ENCODE measurements at places on chromosomes 6 and 20.

DNA sequence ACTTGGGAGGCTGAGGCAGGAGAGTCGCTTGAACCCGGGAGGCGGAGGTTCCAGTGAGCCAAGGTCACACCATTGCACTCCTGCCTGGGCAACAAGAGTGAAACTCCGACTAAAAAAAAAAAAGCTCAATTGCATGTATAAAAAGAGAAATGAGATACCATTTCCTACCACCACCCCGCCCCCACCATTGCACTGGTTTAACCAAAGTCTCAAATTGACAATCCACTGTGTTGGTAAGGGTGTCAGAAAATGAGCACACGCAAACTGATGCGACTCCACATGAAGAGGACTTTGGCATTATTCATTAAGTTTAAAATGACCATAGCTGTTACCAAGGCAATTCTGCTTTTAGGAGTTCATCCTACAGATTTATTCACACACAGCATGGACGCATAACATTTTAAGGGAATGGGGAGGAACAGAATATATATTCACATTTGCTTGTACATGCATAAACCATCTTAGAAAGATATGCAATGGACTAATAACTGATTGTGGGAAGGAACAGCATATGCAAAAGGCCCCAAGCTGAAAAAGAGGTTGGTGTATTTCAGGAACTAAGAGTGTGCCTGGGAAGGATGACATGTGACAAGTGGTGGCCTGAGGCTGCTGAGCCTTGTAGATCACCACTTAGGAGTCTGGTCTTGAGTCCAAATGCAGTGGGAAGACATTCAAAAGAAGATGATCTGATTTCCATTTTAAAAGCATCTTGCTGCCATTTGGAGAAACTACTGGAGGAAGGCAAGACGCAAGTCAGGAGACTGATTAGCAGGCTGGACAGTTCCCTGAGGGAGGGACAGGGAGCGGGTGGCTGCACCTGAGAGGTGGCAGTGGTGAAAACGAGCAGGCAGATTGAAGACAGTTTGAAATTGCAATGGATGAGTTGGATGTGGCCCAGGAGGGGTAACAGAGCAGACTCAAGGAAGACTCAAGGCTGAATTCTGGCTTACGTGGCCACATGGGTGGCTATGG lies 37.2 kb upstream of the PTPN1 start:
- no peak for DNase-seq

DNA sequence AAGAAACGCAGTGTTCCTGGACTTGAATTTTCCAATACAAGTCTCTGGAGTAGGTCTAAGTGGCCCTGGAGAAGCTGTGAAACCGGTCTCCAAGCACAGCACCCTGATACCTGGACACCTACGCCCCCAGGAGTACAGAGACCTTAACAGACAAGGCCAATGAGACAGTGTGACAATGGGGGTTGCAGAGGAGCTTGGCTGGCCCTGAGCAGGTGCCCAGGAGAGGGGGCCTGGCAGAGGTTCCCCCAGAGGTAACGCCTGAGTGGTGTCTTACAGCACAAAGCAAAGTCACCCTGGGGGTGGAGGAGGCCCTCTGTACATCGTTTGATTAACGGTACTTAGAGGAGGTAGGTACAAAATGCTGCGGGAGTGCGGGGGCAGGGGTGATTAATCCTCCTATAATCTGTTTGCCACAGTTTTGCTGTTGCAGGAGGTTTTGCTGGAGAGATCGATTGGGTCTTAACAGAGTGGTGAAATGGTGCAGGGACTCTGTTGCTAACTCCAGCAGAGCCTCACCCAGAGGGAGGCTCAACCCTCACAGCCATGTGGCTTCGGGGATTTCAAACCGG lies 37.3 kb upstream of the APCDD1L start:
- no peak for DNase-seq

GRCh38 chr6:168400037-168400436 lies 40.9 kb upstream of the SMOC2 start:
- no peak for DNase-seq

DNA sequence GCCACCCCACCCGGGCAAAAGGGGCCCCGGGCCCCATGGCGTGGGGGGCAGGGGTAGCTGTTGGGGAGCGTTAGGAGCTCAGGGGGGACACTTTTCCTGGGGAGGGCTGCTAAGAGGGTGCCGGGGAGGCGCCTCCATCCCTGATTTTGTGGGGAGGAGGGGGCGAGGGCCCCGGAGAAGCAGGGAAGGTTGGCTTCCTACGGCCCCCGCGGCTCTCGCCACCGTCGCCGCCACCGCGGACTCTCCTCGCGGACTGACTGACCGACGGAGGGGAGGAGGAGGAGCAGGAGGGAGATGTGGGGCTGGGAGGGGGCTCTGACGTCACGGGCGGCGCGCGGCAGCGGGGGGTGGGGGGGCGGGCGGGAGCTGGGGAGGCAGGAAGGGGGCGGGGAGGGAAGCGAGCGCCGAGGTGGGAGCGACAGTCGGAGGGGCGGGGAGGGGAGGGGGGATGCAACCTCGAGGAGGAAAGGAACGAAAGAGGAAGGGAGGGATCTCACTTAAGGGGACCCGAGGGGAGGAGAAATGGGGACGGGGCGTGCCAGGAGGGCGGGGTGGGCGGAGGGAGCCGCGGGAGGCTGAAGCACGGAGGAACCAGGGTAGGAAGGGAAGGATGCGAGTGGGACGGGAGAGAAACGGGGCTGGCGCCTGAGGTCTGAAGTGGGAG lies 5.1 kb downstream of the GABBR1 start:
- no peak for DNase-seq

GRCh38 chr6:31528307-31528777 lies 420 bp upstream of the MCCD1 start:
- no peak for DNase-seq

DNA sequence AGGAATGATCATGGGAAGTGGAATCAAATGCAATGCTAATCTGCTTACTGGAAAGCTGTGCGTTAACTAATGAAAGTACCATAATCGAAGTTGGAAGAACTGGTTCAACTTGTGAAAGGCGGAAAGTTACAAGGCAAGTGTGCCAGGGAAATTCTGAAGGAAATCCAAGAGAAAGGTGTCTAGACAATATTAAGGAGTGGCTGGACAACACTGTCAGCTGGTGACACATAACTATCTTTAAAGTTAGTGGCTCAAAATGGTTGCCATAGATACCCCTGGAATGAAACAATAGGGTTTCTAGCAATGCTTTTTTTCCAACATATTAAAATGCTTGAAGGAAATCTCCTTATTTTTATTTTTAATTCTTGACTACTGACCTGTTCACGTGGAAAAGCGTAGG lies 90.4 kb downstream of the BMP2 start:
- no peak for DNase-seq

Measured in stimulated activated CD4-positive, alpha-beta T cell treated with anti-CD3 and anti-CD28 coated beads, TNF-alpha, amount 100 ng/mL, for 1 hour (primary cell).